ENCODE measurements at places on chromosomes 12 and 14. TPM values are rescaled to one million over a fixed set of nuclear protein-coding genes. Genes with fewer than 3 reads are reported as not detected.

The C12orf43 gene
- 12.4 TPM for total RNA-seq

The DUSP6 gene
- 45.7 TPM for total RNA-seq

The DPF3 gene
- 2.6 TPM for total RNA-seq

The INSM2 gene
- total RNA-seq = not detected

The RPGRIP1 gene
- not detected for total RNA-seq

The DTX3 gene
- 29.4 TPM for total RNA-seq

The ESR2 gene
- total RNA-seq = not detected

The PRH2 gene
- not detected for total RNA-seq

The RHEBL1 gene
- 3.4 TPM for total RNA-seq

The PAPLN gene
- total RNA-seq = 5.2 TPM

The IRF2BPL gene
- 34.6 TPM for total RNA-seq

The MPHOSPH9 gene
- 34.6 TPM for total RNA-seq

The RNASE13 gene
- not detected for total RNA-seq

The WASHC3 gene
- total RNA-seq = 78.7 TPM

The KRT6A gene
- not detected for total RNA-seq

The SYNE2 gene
- total RNA-seq = 9.6 TPM

The PRIMA1 gene
- total RNA-seq = not detected

The CDH24 gene
- total RNA-seq = 5.0 TPM

The REM2 gene
- total RNA-seq = 0.58 TPM

The CD69 gene
- 2.6 TPM for total RNA-seq

The BCL11B gene
- under 0.01 TPM for total RNA-seq

The IGFBP6 gene
- 1,168 TPM for total RNA-seq

The PPM1H gene
- total RNA-seq = not detected

The LTB4R2 gene
- total RNA-seq = 1.4 TPM

The PNP gene
- 55.4 TPM for total RNA-seq

The CLEC1B gene
- total RNA-seq = not detected

The NGDN gene
- 26.8 TPM for total RNA-seq

The C3AR1 gene
- total RNA-seq = 0.53 TPM
